Stimulated activated CD8-positive, alpha-beta memory T cell treated with anti-CD3 and anti-CD28 coated beads, Interleukin-2, amount 100 ng/mL, for 1 hour (primary cell): ENCODE measurements at places on chromosomes 2 and 18.

DNA sequence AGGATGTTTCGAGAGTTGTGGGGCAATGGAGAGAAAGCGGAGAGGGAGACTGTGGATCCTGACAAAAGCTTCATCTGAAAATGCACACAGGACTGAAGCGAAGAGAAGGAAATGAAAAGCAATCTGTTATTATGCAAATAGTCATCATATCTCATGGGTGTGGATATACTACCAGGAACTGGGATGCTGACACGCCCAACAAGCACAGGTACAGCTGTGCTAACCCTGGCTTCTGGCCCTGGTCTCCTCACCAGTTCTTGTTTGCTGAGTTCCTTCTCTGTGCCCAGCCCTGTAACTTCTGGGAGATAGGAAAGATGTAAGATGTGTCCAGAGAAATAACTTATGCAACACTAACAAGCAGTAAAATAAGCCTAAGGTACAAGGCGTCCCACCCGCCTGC, 358.8 kb downstream of the CMPK2 start:
- DNase-seq: no peak

GRCh38 chr2:230224458-230224857, 1.1 kb upstream of the SP140 start:
- no peak for DNase-seq

- no peak for DNase-seq
Measured at GRCh38 chr18:8766559-8767293, 61.4 kb downstream of the MTCL1 start.

GRCh38 chr18:58687871-58688308, 16.6 kb downstream of the MALT1 start:
- DNase-seq: peak; percentile 9

DNA sequence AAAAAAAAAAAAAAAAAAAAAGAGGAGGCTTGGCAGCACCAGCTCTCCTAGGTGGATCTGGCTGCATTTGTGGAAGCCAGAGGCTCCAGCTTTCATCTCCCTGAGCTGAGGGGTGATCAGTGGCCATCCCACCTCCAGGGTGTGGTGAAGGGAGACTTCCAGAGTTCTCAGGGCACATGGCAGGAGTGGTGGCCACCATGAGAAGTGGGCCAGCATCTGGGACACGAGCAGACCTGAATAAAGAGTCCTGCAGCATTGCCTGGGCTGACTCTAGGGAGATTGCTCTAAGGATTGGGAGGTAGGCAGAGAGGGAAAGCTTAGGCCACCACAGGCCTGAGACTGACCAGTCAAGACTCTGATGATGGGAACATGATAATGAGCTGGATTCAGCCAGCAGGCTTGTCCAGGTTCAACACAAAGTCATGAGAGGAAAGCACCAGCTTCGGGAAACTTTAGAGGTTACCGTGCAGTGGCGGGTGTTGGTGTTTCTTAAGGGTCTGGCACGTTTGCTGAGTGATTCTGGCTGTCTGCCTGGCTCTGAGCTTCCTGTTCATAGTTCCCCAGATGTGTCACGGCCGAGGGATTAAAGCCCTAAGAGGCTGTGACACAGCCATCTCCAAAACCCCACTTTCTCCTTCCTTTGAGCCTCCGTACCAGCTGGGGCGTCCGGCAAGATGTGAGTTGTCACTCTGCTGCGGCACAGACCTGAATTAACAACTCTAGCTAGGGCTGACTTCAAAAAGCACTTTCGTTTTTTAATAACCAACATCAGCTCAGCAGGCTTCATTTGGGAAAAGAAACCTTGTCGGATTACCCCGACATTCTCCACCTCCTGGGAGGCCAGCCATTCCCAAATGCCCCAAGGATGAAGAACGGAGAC, 38.3 kb upstream of the IL1R1 start:
- DNase-seq: peak; percentile 13

- DNase-seq: no peak
Measured at GRCh38 chr2:25332571-25332970, 9.2 kb downstream of the DNMT3A start.

DNA sequence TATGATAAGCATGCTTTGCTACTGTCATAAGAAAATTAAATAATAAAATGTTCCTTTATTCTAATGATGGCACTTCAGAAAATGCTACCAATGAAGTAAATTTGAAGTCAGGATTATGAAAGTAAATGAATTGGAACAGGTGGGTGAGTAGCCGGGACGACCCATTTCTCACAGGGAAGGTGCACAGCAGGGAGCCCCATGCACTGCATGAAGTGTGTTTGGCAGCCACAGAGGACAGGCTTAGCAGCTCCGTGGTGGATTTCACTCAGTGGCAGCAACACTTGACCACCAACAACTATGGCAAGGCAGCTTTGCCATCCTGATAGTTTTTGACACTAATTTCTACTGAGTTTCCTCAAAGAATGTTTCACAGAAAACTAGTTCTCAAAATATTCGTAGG, 146.3 kb downstream of the ATL2 start:
- no peak for DNase-seq

- DNase-seq: no peak
Measured at GRCh38 chr18:36769611-36770314, 59.0 kb downstream of the TPGS2 start.

DNA sequence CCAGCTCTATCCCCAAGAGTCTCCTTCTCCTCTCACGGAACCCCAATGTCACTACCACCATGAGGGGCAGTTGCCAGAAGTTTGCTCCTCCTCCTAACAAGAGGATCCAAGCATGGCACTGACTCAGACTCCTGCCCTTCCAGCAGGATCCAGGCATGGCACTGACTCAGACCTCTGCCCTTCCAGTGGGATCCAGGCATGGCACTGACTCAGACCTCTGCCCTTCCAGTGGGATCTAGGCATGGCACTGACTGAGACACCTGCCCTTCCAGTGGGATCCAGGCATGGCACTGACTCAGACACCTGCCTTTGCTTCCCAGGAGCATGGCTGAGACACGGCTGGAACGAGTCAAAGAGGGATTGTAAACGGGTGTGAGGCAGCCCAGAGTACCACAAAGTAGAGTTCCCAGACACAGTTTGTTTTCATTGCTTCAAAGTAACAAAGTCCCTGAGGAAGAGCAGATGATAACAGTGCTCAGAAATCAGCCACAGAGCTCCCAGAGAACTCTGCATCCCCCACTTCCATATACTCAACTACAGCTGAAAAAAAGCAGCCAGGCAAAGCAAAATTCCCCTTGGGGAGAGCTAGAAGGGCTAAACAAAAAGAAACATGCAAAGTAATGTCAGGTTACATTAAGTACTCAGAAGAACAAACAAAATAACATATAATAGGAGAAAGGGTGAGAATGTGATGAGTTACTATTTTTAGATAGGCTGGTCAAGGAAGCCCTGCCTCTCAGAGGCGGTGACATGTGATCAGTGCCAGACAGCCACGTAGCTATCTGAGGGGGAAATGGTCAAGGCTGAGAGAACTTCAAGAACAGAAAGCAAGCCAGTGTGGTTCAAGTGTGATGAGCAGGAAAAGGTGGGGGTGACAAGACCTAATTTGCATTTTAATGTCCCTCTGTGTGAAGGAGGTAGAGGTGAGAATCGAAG, 3.0 kb downstream of the BUB1 start:
- peak; percentile 19 for DNase-seq

DNA sequence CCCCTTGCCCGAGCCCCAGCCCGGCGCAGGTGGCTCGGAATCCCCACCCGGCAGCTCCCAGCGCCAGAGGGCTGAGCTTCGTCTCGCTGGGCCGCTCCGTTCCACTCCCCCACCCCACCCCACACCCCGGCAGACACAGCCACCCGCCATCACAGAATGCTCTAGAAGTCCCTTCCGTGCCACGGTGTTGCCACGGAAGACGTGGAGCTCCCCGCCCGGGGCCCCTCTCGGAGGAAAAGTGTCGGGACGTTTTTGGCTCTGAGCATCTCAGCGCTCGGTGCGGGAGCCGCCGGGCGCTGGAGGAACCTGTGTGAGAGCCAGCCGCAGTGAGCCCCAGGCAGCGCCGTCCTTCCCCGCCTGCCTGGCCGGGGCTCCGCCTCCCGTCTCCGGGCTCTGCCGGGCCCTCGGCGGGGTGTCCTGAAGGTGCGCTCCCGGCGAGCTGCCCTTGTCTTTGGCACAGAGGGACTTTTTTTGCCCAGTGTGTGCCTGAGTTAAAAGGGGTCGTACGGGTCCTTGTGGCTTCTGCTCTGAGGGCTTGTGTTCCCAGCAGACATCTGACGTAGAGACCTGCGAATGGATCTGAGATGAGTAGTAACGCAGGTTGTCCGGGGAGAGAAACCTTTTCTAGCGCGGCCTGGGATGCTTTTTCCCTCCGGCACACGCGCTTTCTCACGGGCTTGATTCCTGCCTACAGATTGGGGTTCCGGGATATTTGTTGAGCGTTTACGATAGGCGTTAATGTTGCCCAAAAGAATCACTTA, 1.8 kb downstream of the ZCCHC2 start:
- peak; percentile 23 for DNase-seq

GRCh38 chr2:237743024-237743423, 55.6 kb upstream of the RBM44 start:
- no peak for DNase-seq

GRCh38 chr2:138494265-138494966, 7.2 kb upstream of the SPOPL start:
- DNase-seq: no peak

DNA sequence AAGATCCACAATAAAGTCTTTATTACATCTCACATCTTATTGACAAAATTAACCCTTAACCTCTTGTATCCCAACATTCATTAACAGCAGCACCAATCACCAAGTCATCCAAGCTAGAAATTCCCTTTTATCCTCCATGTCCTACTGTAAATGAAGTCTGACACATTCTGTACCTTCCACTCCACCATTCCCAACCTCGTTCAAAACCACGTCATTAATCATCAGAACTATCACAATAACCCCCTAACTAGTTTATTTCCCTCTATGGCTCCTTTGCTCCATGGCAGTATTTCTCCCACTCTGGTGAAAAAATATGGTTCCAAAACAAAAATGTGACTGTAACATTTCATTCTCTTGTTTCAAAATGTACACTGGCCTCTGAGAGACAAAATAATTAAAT, 1626.2 kb downstream of the LRP1B start:
- no peak for DNase-seq

DNA sequence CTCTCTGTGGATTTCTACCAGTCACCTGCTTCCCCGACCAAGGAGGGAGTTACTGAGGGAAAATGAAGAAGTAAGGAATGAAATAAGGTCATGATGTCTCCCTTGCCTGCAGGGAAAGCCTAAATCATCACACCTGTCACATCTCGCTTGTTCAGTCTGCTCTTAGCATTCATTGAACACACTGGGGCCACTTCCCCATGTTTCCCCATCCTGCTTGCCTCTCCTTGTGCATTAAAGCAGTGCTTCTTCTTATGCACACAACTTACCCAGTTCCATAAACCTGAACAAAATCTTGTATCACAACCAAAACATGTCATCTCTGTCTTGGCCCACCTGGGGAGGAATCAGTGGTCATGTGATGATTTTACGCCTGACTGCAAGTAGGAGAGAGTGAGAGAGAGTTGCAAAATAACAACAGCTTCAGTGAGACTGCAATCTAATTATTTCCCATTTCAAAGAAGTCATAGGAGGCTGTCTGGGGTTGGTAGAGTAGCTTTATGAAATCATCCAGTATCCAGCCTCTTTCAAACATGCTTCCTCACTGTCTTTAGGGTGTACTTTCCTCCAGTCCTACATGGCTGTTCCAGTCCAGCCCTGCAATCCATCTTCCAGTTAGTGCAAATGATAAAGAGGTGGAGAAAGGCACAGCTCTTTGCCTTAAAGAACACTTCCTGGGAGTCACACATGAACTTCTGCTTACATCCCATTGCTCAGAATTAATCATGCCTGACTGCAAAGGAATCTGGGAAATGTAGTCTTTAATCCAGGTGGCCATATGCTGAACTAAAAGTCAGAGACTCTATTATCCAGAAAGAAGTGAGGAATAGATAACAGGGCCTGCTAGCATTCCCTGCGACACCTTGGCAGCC, 220.1 kb downstream of the HAUS1 start:
- no peak for DNase-seq

GRCh38 chr2:209834767-209835166, 63.1 kb downstream of the UNC80 start:
- DNase-seq: no peak

DNA sequence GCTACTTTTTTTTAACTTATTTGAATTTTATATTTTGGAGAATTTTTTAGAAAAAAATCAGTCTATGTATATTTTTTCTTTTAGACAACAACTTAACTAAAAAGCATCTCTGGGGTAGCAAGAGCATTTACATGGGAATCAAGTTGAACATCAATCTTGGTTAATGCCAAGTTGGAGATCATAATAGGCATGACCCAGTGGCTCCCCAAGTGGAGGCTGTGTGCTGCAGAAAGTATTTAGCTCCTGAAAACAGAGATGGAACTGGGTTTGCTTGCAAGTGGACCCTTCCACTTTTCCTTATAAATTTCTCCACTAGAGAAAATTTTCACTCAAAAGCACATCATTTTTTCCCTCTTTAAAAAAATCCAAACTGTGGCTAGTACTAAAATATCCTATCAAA, 23.9 kb upstream of the CAVIN2 start:
- DNase-seq: no peak

GRCh38 chr2:121289271-121289670, 4.3 kb upstream of the TFCP2L1 start:
- DNase-seq: no peak

- no peak for DNase-seq
Measured at GRCh38 chr2:206456078-206456754, 12.9 kb downstream of the ADAM23 start.

DNA sequence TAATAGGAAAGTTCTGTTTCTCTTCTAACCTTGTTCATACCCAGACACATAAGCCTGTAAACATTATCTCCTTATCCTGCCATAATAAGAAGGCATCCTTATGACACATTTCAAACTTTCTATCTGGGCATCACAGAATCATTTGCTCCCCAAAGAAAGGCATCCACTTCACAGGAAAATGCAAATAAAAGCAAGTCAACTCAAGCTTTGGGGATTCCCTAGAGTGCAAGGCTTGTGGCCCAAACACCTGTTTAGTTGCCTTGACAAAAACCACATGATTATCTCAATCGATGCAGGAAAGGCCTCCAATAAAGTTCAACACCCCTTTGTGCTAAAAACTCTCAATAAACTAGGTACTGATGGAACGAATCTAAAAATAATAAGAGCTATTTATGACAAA, 195.7 kb upstream of the GALNT5 start:
- no peak for DNase-seq

GRCh38 chr2:99488539-99489062, 1.2 kb downstream of the REV1 start:
- DNase-seq: no peak
